Fibroblast of skin of right biceps (primary cell): ENCODE measurements at places on chromosomes 13 and 19.

GRCh38 chr19:56015756-56016155 is 29.2 kb downstream of the NLRP5 start:
- no peak for DNase-seq

DNA sequence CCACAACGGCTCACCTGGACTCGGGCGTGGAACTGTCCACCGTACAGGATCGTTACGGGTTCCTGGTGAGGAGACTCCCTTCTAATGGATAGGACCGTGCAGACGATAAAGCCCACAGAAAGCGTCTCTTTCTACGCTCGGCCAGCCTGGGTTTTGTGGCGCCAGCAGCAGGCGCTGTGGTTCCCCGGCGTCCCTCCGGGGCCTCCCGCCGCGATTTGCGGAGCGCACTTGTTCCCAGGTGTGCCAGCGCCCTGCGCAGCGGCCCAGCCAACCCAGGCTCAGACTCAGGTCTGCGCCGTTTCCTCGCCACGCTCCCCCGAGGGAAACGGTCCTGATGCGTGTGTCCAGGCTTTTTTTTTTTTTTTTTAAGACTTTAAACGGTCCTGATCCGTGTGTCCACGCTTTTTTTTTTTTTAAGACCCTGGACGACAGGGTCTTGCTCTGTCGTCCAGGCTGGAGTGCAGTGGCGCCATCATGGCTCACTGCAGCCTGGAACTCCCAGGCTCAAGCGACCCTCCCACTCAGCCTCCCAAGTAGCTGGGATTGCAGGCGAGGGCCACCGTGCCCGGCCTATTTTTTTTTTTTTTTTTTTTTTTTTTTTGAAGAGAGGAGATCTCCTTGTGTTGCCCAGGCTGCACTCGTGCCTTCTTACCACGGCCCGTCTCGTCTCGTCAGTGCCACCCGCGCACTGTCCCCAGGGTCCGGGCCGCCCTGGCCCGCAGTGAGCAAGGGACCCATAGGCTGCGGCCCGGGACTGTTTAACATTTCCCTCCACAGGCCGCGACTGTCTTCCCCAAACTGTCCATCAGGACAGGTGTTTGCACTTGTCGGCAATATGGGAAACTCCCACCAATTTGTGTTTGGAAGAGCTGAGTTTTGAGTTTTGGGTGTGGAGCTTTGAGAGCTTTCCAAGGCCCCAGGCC is 23.8 kb downstream of the GJA3 start:
- DNase-seq: no peak

DNA sequence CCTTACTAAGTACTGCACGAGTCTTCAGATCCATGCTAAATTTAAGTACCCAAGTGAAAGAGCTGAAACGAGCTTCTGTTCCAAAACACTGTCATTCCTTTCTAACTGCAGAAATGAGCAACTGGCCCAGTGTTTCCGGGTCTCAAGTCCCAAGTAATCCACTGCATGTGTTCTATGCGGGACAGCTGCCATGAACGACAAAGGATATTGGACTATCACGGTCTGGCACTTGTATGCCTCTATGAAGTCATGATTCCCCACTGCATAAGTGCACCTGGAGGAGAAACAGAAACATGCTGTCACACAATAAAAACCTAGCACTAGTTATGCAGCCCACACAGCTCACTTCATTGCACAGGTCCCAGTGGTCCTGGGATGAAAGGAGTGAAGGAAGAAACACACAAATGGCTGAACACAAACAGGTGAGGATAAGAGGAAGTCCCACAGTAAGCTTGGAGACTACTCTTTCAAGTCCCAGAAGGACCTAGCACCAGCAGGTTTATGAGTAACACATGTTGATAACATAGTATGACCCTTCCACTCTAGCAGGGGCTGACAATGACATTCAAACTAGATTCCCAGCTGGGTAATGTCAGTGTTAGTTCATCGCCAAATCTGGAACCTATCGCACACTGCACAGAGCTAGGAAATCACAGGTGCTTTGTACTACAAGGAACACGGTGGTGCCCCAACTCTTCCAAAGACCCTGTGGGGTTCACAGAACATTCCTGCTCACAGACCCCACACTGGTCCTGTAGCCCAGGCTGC is 11.3 kb downstream of the PCID2 start:
- DNase-seq: no peak

DNA sequence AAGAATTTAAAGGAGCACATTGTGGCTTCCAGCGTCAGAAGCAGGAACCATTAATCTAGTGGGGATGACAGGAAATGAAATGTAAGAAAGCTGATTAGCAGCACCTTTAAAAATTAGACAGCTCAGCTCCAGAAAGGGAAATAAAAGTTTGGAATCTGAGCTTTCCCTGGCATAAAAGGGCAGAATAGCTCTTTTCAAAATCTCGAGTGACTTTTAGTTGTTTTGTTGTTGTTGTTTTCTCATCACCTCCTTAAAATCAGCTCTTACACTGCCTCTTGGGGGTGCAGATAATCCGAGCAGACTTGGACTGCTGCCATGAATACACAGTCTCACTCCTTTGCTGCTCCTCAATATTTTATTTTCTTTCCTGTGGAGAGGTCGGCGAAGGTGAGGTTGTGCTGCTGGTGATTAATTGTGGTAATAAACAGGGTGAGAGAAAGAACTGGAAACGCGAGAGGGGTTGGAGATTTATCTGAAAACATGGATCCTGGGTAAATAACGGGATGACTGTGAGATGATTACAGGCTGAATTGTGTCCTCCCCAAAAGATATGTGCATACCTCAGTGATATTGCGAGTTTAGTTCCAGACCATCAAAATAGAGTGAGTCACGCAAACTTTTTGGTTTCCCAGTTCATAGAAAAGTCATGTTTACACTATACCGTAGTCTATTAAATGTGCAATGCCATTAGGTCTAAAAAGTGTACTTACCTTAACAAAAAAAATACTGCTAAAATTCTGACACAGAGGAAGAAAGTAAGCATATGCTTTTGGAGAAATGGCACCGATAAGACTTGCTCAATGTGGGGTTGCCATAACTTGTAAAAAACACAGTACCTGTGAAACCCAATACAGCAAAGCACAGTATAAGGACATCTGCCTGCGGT is 787.7 kb downstream of the UQCRFS1 start:
- peak; percentile 66 for DNase-seq

DNA sequence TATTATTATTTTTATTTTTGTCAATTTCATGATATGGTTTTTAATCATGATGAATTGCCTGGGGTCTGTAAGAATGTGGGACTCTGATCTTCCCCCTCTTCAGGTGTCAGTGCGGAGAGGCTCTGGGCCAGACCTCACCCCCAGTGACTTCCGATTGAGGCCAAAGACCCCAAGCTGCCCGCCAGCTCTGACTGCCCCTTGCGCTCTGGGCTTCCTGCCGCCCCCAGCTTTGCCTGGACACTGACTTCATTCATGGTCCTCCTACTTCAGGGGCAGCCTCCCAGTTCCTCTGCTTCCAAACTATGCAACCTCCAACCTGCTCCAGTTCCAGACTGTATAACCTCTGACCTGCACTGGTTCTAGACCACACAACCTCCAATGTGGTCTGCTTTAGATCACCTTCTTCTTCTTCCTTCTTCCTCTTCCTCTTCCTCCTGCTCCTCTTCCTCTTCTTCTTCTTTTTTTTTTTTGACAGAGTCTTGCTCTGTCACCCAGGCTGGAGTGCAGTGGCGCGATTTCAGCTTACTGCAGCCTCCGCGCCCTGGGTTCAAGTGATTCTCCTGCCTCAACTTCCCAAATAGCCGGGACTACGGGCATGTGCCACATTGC is 6.7 kb upstream of the PPP5C start:
- DNase-seq: no peak

DNA sequence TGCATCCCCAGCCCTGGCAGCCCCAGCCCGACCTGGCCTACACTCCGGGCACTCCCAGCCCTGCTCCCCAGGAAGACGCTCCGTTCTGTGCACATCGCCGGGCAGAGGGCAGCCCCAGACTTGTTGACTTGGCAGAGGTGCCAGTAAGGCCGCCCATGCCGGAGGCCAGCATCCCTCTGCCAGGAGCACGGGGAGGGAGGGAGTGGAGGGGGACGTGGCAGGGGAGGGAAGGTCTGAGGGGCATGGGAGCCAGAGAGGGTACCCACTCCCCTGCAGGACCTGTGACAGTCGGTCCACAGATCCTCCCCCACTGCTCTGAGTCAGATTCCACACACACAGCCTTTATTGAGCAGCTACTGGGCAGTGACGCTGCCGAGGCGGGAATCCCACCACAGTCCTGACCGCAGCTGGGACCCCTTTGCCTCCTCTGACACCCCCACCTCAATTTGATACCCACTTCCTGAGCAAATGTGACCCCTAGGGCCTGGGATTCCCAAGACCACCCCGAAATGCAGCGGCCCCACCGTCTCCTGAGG is 1.9 kb upstream of the NKPD1 start:
- no peak for DNase-seq

- peak; percentile 76 for DNase-seq
Observed at GRCh38 chr19:10219678-10220077, 11.5 kb downstream of the S1PR2 start.

DNA sequence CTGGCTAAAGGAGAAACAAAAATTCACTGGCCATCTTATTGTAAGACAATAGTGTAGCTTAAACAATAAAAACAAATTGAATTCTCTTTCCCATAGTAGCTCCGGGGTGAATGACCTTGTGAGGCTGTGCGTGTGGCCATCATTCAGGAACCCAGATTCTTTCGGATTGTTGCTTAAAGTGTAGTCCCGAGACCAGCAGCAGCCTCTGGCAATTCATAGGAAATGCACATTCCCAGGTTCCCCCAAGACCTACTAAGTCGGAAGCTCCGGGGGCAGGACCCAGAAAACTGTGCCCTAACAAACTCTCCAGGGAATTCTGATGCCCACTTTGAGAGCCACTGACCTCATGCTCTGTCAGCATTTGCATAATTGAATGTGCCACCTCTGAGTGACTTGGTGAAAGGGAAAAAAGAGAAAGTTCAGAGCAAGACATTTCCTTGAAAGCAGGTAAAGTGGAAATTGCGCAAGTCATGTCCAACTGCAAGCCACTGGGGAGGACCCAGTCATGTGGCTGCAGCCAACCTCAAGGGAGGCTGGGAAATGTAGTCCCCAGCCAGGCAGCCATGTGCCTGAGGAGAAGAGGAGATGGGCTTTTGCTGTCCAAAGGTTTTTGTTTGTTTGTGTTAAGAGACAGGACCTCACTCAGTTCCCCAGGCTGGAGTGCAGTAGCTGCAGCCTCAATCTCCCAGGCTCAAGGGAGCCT is 50.7 kb upstream of the PNMA8B start:
- peak; percentile 15 for DNase-seq

GRCh38 chr13:22050951-22051563 is 380.2 kb downstream of the FGF9 start:
- no peak for DNase-seq

DNA sequence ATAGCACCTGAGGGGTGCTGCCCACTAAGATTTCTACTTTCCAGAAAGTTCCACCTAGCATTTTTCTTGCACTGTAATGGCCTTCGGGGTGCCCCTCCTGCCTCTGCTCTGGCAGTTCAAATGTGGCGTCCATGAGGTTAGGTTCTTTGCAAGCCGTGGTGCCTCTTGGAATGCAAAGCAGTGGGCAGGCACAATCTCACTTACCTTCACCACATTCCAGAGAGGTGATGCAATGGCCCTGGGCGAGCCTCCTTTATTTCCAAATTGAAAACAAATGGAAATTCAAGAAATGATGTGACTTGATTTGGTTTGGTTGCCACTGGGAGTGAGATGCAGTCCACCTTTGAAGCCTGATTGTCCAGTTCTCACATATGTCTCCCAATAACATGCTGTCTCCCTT is 46.9 kb downstream of the FGF9 start:
- DNase-seq: no peak

DNA sequence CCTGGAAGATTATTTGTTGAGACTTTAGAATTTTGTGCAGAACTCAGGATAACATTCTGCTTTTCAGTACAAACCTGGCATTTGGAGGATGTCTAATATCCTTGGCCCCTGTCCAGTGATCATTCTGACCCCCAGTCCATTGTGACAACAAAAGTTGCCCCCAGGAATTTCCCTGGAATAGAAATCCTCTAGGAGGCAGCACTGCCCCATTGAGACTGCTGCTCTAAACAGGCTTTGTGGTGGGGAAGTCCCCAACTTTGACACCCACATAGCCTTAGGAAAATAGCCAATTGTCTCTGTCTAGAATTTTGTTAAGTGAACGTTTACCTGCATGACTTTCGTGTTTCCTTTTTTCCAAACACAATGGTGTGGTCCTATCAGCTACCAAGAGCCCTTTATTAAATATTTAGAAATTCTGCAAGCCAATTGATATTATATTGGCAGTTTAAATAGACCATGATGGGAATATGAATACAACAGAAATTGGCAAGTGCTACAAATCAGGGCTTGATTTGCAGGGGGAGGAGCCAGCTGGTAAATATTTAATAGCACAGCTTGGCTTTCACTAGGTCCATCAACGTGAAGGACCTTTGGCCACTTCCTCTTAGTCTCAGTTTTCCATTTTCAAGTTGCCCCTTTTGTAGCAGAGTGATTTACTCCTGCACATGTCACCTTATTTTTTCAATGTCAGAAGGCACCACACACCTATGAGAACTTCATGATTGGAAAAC is 451.7 kb downstream of the EFNB2 start:
- DNase-seq: peak; percentile 45

DNA sequence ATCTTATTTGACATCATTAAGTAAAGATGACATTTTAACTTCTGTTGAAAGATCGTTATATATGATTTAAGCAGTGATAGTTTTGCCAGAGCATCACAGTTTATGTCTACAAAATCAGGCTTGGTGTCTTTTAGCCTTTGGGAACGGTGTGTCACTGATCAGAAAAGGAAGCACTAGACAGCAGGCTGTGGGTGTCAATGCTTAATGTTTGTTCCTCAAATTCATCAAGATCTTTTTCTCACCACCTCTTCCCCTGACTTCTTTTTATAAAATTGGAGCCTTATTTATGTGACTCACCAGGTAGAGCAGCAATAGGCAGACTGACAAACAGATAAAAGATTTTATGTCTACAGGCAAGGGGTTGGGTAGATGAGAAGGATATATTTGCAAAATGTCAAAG is 1558.5 kb downstream of the EFNB2 start:
- no peak for DNase-seq

- peak; percentile 26 for DNase-seq
Observed at GRCh38 chr13:34172048-34172447, 354.1 kb downstream of the RFC3 start.

GRCh38 chr13:107254392-107254791 is 686.5 kb upstream of the ARGLU1 start:
- no peak for DNase-seq
